Activated naive CD8-positive, alpha-beta T cell treated with anti-CD3 and anti-CD28 coated beads, Interleukin-2, amount 10 ng/mL, durations not matched to agents 7 days and 5 days (primary cell): ENCODE measurements at places on chromosomes 2 and 18. TPM values are rescaled to one million over a fixed set of nuclear protein-coding genes. Genes with fewer than 3 reads are reported as not detected.

Gene GATA6
- 0.17 TPM for total RNA-seq

Gene CDKL4
- 0.50 TPM for total RNA-seq

Gene MRO
- not detected for total RNA-seq

Gene ALPG
- not detected for total RNA-seq

Gene AKAIN1
- not detected for total RNA-seq

Gene SIX2
- not detected for total RNA-seq

Gene CRYGC
- not detected for total RNA-seq

Gene C1GALT1C1L
- total RNA-seq = not detected

Gene NEMP2
- 16.2 TPM for total RNA-seq

Gene MOGAT1
- not detected for total RNA-seq

Gene DUSP2
- 47.7 TPM for total RNA-seq

Gene NMUR1
- 0.94 TPM for total RNA-seq

Gene RFTN2
- 0.88 TPM for total RNA-seq

DNA sequence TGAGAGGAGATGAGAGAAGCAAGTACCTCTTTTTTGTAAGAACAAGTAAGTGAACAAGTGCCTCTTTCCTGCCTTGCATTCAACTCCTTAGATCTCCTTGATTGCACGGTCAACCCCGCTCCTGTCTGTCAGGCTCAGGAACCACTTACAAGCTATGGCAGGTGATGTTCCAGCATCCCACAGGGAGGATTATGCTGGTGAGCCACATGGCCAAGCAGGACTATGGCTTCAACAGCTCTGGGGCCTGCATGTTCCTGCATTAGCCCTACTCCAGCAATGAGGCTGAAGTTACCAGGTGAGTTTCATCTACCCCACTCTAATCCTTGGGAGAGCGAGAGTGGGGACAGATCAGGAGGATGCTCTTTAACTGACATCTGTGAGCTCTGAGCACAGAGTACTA is 29.5 kb downstream of the TTC32 start:
- DNase-seq = no peak

DNA sequence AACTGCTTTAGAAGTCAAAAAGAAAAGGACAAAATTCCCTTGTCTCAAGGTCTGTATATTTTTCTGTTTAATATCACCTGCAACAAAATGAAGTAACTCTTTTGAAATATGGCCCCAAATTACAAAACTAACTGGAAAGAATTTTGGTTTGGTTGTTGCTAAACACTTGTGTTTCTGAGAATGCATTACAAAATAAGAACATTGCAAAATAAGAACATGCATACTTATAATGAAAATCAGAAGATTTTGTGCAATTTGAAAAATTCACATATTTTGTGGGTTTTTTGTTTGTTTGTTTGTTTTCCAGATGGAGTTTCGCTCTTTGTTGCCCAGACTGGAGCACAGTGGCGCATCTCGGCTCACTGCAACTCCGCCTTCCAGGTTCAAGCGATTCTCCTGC is 21.8 kb downstream of the NDUFB3 start:
- DNase-seq = no peak

DNA sequence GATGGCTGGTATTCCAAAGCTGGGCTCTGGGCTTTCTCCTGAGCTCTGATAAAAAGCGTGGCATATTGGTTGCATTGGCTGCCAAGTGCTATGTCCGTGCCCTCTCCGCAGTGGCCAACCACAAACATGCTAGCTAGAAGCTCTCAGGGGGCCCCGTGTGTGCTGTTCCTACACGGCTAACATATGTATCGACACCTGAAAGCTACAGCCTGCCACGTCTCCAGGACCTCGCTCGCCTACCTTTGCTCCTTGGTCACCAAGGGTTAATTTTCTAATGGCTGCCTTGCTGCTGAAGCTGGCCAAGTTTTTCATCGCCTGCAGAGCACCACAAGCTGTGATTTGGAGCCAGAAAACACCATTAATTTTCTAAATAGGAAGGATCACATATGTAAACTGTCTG is 888.4 kb downstream of the BCL11A start:
- DNase-seq = no peak

GRCh38 chr2:132681766-132682165 is 11.8 kb upstream of the LYPD1 start:
- no peak for DNase-seq

GRCh38 chr18:48882379-48882778 is 68.4 kb downstream of the SMAD7 start:
- DNase-seq = no peak

DNA sequence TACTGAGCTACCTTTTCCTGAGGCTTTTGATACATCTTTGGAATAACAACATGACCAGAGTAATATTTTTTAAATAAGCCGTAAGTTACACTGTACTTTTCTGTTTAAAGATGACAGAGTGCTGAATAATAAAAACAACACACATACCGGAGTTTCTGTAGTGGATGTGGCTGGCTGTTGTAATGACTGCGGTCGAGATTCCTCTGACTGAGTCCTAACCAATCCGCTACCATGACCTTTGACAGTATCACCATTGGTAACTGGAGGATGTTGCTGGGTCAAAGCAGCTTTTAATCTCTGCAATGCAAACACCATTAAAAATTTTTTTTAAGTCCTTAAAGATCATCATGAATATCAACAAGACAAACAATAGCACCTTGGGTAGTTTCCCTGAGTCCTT is 70.7 kb downstream of the ATF2 start:
- no peak for DNase-seq

DNA sequence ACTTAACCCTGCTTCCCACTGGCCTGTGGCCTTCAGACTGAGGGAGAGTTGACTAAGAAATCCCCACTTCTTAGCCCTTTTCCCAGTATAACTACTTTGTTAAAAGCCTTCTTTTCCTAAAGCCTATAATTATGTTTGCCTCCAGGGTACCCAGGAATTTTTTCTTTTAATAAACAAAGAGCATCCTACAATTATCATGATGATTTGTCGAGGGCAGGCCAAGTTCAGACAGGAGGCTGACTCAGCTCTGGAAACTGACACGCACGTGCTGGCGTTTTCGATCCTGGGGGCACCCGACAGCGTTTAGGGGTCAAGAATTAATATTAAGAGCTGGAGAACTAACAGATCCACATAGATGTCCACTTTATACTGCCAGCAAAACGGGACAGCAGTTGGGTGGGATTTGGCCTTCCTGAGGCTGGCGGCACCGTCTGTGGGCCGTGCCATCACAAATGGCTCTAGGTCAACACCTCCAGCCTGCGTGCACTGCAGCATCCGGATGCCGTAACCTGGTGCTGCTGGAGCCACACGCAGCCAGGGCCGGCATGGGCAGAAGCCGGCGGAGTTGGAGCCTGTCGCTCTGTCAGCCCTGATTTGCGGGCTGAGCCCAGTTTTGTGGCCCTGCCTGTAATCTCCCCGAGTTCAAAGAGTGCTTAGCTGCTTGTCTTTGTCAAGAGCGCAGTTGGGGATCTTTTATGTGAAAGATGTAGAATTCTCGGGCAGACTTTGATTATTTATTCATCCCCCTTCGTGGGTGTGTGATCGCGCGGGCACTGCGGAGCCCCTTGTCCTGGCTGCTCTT is 191.0 kb downstream of the GLI2 start:
- DNase-seq = no peak

DNA sequence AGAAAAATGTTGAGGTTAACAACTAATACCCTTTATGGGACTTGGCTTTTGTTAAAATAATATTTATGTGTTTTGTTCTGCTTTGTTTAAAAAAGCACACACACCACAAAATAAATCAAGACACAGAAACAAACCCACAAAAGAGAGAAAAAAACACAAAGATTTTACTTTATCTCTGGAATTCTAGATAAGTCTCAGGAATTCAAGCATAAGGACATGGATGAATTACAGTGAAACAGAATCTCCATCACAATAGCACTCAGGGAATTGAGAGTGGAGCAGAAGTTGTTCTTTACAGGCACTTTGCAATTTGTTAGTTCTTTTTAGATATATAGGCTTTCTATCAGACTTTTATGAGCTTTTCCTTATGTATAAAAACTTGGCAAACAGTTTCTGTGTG is 360.9 kb upstream of the ZC3H15 start:
- DNase-seq = no peak

- DNase-seq = no peak
These were observed 1.3 kb downstream of the CEP68 start for GRCh38 chr2:65057391-65058052.

- DNase-seq = no peak
These were observed 90.7 kb downstream of the ZBTB7C start for GRCh38 chr18:48318436-48318835.

DNA sequence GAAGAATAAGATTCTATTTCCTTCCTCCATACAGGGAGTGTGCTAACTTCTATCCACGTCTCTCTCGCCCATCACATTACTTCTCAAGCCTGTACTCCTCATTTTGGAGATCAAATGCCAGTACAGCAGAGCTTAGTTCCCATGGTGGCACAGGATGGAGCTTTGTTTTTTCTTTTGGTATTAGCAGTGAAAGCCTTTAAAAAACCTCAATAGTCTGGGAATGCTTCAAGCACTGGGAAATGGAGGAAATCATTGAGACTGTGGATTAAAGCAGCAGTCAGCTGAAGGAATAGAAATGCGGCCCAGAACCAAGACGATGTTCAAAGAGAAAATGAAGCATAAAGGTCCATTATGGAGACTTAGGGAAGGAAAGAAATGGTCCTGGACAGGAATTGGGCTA is 102.3 kb downstream of the NRXN1 start:
- DNase-seq = no peak

DNA sequence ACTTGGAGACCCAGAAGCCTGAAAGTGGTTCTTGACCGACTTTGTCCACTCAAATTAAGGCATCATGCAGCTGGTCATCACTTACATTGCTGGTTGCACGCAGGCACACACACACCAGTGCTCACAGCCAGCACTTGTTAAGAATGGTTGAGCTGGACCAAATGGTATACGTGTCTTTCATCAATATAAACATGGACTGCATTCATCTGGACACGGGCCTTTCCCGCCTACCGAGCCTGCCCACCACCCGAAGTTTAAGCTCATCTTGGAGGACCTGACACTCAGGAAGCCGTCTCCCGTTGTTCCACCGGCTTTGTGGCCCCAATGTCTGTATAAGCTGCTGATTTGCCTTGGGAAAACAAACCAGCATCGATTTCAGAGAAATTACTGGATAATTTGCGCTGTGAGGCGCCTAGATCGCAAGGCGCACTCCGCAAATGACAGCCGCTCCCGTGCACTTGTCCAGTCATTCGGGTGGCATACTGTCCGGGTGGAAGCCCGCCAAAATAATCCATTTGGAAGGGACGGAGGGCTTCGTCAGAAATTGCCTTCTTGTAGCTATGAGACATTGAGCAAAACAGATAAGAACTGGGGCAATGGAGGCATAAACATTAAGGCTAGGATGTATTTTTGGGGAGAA is 40.1 kb upstream of the AKAIN1 start:
- DNase-seq = no peak

DNA sequence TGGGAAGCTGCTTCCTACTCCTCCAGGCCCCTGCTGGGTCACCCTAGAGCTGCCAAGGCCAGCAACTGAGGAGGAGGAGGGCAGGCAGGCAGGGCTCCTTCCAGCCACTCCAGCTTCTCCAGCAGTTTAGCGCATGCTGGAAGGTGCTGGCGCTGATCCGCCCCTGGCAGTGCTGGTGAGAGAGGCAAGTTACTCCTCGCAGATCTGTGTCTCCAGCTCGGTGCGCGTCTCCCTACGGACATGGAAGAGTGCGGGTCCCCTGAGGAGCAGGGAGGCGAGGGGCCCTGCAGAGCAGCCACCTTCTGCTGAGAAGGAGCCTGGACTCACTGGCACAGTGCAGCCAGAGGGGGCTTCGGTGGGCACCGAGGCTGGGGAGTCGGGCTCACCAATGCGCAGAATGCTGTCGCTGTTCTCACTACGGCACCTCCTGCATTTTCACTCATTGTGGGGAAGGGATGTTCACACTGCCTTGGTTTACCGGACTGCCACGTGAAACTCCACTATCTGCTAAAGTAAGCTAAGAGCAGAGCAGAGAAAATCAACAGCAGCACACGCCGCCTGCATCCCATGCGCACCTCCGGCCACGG is 206.0 kb downstream of the HDAC4 start:
- peak; percentile 13 for DNase-seq

- DNase-seq = no peak
These were observed 56.7 kb upstream of the EPB41L3 start for GRCh38 chr18:5600378-5601071.

GRCh38 chr2:31886700-31887099 is 124.1 kb downstream of the MEMO1 start:
- no peak for DNase-seq

DNA sequence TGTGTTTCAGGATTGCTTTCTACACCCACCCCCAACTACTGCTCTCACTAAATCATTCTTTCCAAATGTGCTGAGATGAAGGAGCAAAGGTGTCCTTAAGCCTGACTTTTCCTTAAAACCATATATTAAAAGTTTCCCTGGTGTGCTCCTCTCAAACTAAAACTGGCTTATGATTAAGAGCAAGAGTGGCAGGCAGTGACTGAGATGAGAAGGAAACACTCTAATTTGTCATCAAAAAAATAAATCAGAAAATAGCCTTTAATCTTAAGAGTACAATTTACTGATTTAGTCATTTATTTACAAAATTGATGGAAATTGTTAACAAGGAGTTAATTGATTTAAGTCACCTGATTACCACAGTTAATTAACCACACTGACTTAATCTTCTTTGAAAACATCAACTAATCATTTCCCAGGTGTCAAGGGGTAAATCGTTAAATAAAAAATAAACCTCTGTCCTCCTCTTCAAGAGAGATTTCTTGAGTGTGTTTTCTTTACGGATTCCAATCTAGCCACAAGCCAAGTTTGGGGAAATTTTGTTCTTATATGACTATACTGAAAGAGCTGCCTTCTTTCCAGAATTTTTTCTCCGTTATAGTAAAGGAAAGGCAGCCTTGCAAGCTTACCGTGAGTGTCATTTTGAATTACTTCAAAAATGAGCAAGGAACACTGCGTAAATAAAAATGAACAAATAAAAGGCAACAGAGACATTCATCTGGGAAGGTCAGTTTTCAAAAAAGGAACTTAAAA is 17.4 kb downstream of the LRP2 start:
- no peak for DNase-seq

- DNase-seq = no peak
These were observed 62.0 kb downstream of the ASXL2 start for GRCh38 chr2:25816249-25816648.

GRCh38 chr2:31354837-31355236 is 59.7 kb downstream of the XDH start:
- no peak for DNase-seq

DNA sequence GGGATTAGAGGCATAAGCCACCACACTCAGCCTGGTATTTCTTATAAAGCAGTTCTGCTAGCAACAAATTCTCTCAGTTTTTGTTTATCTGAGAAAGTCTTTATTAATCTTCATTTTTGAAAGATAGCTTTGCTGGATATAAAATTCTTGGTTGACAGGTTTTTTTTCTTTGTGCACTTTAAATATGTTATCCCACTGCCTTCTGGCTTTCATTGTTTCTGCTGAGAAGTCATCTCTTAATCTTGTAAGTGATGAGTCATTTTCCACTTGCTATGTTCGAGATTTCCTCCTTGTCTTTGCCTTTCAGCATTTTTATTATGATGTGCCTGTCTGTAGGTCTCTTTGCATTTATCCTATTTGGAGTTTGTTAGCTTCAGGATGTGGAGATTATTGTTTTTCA is 5.9 kb upstream of the ELAC1 start:
- DNase-seq = no peak

- DNase-seq = no peak
These were observed 485.4 kb upstream of the SLC8A1 start for GRCh38 chr2:40937284-40937683.

- peak; percentile 41 for DNase-seq
These were observed 98.0 kb upstream of the BZW1 start for GRCh38 chr2:200713704-200714064.
